ENCODE measurements at places on chromosomes 12 and 14.

GRCh38 chr14:53401646-53402045 lies 248.5 kb upstream of the DDHD1 start:
- no peak for DNase-seq

GRCh38 chr14:64541972-64542835 lies 1.7 kb downstream of the HSPA2 start:
- no peak for DNase-seq

GRCh38 chr12:132824053-132824452 lies 4.6 kb downstream of the GOLGA3 start:
- no peak for DNase-seq

DNA sequence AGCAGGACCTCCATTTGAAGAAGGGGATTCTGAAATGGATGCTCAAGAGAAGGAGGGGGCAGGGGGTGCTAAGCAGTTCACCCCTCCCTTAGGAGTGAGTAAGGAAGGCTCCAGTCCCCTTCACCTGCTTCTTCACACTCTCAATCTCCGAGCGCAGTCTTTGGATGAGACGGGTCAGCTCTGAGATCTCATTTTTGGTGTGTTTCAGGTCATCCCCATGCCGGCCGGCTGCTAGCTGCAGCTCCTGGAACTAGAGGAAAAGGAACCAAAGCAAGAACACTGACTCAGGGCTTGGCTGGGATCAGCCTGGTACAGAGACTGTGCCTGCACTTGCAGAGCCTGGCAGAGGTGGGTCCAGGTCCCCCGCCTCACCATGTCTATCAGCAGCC lies 7.3 kb downstream of the KRT73 start:
- no peak for DNase-seq

GRCh38 chr12:52210925-52211650 lies 19.3 kb upstream of the KRT80 start:
- DNase-seq, result no peak

- DNase-seq, result no peak
Observed at GRCh38 chr12:56804169-56804568, 41.0 kb downstream of the HSD17B6 start.

DNA sequence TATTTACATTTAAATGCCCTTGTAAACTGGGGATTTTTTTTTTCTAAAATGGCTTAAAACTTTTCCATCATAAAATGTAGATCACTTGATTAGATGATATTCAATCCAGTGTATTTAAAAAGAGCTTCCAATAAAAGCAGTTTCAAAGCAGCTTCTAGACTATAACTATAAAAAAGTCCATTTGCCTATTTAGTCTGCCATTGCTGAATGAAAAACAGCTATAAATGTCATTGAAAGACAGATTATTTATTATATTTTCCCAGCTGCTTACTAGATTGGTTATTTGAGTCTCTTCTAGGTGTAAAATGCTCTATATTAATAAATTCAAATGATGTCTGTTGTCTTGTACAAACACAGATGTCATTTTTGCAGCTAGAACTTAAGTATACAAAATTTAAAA lies 414.8 kb downstream of the RMST start:
- no peak for DNase-seq

DNA sequence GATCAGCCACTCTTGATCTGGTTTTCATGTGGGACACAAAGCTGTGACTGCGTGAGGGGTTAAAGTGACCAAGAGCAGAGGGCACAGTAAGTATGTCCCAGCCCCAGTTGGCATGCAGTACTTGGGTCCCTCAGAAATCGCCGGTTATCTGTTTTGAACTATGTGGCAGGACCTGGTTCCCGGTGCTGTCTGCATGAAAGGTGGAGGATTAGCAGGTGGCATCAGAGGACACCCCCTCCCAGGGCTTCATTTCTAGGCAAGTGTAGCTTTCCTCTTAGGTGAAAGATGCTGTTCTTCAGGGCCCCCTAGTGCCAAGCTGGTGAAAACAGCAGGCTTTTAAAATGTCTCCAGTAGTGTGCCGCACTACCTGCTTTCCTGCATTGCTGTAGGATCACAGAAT lies 57.1 kb downstream of the ATG14 start:
- no peak for DNase-seq

DNA sequence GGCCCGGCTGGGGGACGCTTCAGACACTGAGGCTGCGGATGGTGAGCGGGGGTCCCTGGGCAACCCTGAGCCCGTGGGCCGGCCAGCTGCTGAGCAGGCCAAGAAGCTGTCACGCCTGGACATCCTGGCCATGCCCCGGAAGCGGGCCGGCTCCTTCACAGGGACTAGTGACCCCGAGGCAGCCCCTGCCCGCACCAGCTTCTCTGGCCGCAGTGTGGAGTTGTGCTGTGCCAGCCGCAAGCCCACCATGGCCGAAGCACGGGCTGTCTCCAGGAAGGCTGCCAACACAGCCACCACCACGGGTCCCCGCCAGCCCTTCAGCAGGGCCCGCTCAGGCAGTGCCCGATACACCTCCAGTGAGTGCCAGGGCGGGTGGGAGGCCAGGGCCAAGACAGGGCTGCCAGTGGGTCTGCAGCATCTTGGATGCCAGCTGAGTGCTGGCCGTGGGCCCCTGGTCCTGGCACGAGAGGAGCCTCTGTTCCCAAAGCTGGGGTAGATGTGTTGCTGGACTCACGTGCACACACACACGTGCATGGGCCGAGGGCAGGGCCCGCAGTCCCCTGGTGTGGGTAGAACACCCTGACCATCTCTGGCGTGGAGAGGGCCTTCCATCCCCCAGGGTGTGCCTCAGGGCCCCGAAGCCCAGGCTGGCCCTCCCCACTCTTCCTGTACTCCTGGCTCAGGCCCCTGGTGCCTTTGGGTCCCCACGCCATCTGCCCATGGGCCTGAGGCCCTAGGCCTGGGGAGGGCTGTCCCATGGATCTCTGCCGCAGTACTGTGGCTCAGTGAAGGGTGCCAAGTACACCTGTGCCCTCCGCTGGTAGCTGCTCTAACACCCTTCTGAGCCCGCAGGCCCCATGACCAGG lies 22.8 kb downstream of the CEP170B start:
- no peak for DNase-seq

DNA sequence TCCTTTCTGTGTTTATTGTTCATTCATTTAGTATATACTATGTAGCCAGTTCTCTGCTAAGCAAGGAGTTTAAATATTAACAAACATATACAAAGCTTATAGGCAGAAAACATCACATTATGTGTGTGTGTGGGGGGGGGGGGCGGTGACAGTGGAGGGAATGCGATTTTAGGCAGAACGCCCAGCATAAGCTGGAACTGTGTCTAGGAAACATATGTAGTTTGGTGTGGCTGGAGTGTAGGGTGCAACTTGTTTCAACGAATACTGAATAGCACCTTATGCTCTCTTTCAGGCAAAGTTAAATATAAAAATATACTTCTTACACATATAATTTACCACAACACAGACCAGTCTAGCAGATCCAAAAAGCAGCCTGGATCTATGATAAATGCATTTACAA lies 980.6 kb downstream of the SLC6A15 start:
- DNase-seq, result no peak

DNA sequence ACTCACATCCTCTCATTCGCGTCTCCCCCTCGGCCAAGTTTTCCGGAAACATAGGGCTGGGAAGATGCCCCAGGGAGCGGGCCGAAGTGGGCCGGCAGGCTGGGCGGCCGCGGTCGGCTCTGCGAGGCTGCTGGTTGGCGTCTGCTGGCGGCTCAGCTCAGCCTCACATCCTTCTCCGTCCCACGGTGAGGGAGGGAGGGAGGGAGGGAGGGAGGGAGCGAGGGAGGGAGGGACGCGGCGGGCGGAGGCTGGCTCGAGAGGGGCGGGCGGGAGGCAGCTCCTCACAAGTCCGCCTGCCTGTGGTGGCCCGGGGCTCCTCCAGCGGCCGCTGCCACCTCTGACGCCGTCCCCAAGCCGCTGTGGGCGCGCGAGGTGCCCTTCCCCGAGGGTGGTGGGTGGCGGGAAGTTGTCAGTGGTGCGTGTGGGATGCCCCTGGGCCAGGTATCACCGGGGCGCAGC lies 93.8 kb downstream of the RFLNA start:
- DNase-seq, result no peak

DNA sequence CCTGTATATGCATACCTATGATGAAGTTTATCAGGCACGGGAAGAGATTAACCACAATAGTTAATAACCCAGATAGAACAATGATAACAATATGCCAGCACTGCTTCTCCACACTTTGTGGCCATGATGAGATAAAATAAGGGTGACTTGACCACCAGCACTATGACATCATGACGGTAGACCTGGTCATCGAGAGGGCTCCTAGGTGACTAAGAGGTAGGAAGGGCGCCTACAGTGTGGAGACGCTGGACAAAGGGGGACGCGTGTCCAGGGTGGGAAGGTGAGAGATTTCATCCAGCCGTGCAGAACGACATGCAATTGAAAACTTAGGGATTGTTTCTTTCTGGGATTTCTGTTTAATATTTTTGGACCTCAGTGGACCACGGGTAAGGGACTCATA lies 221.8 kb upstream of the RTL1 start:
- no peak for DNase-seq

GRCh38 chr12:20646239-20646827 lies 48.8 kb upstream of the SLCO1C1 start:
- DNase-seq, result no peak

DNA sequence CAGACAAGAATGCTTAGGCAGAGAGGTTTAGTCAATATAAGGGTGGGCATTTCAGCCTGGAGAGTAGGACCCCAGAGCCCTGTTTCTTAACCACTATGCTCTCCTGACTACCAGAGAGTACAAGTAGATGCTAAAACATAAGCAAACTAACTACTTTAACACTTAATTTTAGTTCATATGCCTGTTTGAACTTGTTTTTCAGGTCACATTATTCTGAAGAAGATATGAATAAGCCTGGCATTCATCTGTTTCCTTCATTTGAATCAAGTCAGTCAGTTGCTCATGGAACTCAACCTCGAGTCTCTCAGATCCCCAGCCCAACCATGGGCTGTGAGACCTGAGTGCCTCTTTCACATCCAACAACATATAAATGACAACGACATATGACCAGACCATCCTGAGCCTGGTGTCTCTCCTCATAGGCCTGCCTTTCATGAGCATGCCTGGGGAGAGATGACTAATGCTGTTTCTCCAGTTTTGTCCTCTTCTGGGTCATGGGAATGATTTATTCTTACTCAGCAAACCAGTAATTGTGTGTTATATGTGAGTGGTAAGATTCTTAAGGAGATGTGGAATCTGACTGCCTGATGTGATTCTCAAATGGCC lies 251.1 kb upstream of the BTG1 start:
- DNase-seq, result no peak

GRCh38 chr12:116885491-116885890 lies 4.2 kb upstream of the HRK start:
- DNase-seq, result no peak

GRCh38 chr12:52151153-52151836 lies 40.5 kb downstream of the KRT80 start:
- DNase-seq, result no peak

DNA sequence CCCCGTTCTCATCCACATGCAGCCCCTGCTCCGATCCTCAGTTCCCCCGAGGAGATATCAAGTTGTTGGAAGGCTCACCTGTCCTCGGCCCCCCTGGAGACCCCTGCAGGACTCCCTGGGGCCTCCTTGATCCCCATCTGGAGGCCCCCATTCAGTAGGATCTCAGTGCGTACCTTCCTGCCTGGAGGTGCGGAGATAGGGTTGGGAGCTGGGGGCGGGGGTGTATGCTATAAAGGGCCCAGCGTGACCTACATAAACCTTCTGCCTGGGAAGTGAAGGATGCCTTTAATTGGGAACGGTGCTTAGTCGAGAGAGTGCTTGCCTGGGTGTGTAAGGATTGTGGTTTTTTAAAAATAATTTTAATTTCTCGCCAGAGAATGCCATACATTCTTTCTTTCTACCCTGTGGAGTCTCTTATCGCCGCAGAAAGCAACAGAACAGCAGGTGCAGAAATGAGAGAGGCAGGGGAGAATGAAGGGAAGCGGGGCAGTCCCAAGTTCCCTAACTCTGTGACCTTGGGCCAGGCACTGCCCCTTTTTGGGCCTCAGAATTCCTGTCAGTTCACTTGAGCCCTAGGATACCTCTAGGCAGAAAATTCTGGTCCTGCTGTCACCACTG lies 153.7 kb downstream of the TSPAN9 start:
- no peak for DNase-seq

DNA sequence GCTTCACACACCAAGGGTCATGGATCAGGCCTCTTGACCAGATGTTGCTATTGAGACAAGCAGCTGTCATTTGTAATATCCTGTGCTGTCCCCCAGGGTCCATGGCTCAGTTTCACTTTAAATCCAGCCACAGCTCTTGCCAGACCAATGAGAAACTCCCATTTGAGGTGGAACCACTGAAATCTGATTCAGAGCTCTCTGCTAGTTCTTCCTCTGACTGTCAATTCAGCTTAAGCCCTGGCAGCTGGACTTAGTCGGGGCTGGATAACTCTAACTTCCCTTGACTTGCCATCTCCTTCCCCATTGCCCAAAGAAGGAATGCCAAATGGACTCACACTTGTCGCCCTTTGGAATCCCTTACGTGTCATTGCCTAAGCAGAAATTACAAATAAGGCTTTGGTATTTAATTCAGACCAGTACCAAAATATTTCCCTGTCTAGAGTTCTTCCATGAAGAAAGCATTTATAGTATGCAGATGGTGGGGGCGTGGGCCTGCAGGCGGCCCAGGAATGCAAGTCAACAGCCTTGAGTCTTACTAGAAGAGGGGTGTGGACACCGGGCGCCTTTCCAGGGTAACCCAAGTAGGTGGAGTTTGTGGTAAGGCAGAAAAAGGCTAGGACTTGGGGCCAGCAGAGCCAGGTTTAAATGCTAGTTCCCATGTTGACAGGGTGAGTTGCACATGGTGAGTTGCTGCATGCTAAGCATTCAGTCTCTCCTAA lies 96.9 kb upstream of the TMPO start:
- DNase-seq, result no peak

GRCh38 chr14:70886421-70887206 lies 20.6 kb upstream of the PCNX1 start:
- no peak for DNase-seq

DNA sequence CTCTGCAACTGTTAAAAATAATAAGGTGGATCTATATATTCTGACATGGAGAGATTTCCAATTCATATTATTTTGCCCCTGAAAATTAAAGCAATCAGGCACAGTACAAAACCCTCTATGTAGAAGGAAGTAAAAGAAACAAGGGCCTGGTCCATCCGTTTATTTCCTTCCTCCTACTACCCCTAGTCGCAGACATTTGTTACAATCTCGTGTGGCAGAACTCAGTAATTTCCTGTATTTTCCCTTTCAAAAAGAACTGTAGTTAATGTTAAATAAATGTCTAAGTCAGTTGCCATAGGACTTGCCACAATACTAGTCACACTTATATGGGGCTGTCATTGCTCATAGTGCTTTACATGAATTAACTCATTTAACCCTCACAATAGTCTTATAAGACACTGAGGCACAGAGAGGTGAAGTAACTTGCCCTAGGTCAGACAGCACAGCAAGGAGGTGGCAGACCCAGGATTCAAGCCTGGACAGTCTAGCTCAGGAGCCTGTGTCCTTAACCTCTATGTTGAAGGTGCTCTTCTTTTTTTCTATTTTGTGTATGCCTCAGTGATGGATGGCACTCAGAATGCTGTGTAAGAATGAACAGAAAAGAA lies 24.2 kb downstream of the NINJ2 start:
- DNase-seq, result no peak

Data from brain pericyte (primary cell).